ENCODE measurements at places on chromosomes 3 and 15.

- DNase-seq: no peak
These were observed 435.8 kb downstream of the CNTN6 start for GRCh38 chr3:1528621-1529020.

GRCh38 chr3:13792051-13792490 lies 87.8 kb downstream of the WNT7A start:
- DNase-seq: no peak

- DNase-seq: peak; percentile 90
These were observed 40.0 kb downstream of the FMN1 start for GRCh38 chr15:33154351-33155166.

- DNase-seq: peak; percentile 86
These were observed 1033.7 kb downstream of the ROBO1 start for GRCh38 chr3:78734048-78734637.

DNA sequence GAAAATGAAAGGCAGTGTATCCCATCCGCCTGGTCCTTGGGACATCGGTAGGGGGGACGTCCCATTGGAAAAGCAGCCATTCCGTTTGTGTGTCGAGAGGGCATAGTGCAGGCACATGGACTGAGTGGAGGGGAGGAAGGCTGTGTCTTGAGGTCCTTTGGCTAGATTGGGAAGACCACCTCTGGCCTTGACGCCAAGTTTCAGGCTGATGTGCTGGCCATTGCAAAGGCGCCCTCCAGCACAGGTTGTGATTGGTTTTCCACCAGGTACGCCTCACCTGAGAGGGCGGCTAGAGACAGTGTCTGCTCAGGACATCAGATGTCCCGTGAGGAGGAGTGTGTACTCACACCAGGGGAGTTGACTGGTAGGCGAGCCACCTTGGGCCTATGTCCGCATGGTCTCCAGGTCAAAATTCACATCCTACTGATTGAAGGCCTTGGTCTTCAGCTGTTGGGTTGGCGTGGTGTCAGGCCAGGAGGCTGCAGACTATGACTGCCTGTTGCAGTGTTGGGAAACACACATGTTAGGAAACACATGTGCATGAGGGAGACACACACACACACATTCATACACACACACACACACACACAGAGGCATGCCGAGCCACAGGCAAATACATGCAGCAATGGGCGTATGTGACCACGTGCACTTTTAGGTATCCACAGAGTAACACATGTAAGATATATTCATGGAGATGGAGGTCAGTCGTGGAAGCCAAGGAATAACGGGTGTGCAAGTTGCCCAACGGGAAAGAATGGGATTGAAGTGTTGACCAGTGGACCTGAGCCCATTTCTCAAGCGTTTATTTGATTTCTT lies 98.4 kb downstream of the SNRPN start:
- no peak for DNase-seq

DNA sequence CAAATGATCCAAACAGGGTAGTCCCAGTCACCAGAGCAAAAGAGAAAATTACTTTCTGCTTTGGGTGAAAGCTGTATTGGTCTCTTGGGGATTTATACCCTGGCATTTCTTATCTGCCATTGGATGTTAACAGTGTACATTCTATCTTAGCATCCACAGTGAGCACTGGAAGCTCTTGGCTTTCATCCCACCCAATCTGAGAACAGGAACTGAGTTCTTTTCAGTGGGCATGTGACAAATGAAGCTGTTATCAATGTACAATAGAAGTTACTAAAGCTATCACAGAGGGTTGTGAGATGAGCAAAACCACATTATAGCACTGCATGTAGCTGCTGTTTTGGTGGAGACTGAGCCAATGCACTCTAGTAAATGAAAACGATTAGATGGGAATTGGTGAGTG lies 300.7 kb downstream of the TUSC7 start:
- DNase-seq: no peak

GRCh38 chr15:70856884-70857561 lies 3.1 kb upstream of the LARP6 start:
- DNase-seq: peak; percentile 100

DNA sequence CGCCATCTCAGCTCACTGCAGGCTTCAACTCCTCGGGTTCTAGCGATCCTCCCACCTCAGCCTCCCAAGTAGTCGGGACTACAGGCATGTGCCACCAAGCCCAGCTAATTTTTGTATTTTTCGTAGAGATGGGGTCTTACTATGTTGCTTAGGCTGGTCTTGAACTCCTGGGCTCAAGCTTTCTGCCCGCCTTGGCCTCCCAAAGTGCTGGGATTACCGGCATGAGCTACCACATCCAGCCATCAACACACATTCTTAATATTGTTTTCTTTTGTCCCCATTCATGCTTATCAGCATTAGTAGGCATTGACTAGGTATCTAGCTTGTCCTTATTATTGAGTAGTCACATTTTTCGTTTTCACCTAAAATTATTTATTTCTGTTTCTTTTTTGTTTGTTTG lies 168.3 kb downstream of the GHSR start:
- DNase-seq: no peak

DNA sequence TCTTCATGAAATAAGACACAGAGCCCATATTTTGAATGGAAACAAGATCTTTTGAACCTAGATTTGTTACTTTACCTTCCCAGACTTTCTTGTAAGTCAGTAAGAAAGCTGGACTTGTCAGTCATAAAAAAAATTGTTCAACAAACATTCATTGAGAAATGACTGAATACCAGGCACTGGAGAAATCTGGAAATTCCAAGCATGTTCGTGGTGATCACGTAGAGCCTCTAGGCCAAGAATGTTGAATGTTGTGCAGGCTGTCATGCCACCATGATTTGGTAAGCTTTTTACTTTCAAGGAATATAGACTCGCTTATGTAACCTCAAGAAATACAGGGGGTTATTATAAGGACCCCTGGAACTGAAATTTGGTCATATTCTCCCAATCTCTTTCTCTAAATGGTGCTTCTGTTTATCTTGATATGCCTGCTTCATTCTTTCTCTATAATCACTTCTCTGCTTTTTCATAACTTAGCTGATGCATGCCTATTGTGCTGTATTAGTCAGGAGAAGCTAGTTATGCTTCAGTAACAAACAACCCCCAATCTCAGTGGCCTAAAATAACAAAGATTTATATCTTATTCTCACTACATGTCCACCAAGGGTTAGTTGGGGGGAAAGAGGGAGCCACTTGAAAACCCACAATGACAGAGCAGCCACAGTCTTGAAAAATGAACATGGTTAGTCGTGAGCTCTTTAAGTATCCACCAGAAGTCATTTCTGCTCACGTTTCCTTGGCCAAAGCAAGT lies 3.4 kb upstream of the TPM1 start:
- DNase-seq: peak; percentile 92

- DNase-seq: no peak
These were observed 76.0 kb upstream of the PSMD6 start for GRCh38 chr3:64099316-64099715.

DNA sequence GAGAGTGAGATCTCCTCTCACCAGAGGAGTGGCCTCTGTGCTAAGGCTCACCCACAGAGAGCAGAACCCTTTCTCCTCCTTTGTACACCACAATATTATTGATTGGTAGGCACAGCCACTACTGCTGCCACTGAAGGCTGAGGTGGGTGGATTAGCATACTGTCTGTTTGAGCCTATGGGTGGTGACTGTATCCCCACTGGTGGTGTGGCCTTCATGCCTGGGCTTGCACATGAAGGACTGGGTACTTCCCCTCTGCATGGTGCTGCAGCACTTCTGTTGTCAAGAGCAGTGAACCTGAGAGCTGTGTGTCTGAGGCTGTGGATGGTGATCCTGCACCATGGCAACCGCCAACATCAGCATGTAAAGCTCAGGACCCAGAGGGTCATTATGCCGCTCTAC lies 35.7 kb upstream of the NECTIN3 start:
- no peak for DNase-seq

GRCh38 chr3:108493862-108494261 lies 16.5 kb downstream of the MYH15 start:
- no peak for DNase-seq

DNA sequence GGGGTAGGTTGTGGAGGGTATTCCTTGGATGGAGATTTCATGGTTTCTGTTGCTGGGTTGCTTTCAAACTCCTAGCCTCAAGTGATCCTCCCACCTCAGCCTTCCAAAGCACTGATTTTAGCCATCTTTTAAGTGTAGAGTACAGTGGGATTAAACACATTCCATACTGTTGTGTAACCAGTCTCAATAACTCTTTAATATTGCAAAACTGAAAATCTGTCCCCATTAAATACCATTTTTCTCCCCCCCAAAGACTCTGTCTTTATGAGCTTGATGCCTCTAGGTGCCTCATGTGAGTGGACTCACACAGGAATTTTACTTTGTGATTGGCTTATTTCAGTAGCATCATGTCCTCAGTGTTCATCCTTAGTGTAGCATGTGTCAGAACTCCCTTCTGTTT lies 74.7 kb upstream of the ATP10A start:
- DNase-seq: peak; percentile 53

- no peak for DNase-seq
These were observed 132.9 kb downstream of the KLHL25 start for GRCh38 chr15:85661859-85662258.

GRCh38 chr15:76342382-76343201 lies 6.0 kb downstream of the ISL2 start:
- no peak for DNase-seq

- DNase-seq: peak; percentile 11
These were observed 628.3 kb downstream of the ROBO1 start for GRCh38 chr3:79139395-79140068.

- no peak for DNase-seq
These were observed 17.7 kb upstream of the OCA2 start for GRCh38 chr15:28116521-28117431.

- DNase-seq: no peak
These were observed 318.0 kb downstream of the ZNF621 start for GRCh38 chr3:40842714-40843113.

DNA sequence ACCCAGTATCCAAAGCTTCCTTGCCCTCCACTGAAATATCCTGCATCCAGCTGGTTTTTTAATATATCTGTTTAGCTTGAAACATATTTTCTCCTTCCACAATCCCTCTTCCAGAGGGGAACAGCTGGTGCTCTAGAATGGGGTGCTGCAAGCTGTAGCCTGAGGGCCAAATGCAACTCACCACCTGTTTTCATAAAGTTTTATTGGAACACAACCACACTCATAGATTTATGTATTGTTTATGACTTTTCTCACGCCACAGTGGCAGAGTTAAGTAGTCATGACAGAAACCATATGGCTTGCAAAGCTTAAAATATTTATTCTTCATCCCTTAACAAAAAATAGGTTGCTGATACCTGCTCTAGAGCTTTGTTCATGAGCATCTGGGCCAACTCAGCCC lies 298.7 kb downstream of the CLSTN2 start:
- DNase-seq: no peak

DNA sequence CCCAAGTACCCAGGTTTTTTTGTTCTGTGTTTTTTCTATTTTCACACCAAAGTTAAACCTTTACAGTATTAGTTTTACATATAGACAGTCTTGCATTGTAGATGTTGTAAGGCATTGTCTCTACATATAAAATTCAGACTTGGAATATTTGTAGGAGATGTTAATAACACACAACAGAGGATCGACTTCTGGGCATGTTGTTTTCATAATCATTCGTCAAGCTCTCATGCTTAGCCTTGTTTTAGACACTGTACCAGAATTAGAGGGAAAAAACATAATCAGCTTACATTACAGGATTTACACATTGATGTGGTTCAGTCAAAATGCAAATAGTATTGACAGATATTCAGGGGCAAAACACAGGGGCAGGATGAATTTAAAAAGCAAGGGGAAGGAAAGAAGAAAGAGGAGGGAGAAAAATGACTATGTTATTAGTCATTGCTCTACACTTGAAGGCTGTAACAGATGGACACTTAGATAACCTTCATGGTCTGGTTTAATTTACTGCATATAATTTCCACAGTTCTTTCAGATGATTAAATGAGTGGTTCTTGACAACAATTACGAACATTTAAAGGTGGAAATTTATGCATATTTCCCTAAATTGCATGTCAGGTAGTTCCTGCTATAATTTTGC lies 7.5 kb downstream of the CMSS1 start:
- DNase-seq: peak; percentile 31

DNA sequence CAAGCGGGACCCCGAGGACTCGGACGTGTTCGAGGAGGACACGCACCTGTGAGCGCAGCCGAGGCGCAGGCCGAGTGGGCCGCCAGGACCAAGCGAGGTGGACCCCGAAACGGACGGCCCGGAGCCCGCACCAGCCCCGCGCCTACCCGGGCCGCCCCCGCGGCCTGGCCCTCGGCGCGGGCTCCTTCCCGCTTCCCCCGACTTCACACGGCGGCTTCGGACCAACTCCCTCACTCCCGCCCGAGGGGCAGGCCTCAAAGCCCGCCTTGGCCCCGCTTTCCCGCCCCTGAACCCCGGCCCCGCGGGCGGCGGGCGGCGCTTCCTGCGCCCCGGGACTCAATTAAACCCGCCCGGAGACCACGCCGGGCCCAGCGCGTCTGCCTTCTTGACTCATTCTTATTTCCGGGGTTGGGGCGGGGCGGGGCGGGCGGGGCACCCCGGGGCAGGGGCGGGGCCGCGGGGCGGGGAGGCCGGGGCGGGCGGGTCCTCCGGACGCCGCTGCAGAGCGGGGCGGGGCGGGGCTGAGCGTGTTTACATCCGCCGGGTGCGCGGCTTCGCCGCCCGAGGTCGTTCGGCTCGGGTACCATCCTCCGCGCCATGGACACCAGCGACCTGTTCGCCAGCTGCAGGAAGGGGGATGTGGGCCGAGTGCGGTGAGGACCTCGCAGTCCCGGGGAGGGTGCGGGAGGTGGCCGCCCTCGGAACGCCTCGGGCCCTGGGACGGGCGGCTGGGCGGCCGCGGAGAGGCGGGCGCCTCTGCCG lies at the start of gene ABTB1:
Gene ABTB1, plus strand, starts transcription at position 524 of the 762 bp plus-strand sequence. Its CDS starts 74 bp downstream, at position 598.
- DNase-seq: peak; percentile 82

DNA sequence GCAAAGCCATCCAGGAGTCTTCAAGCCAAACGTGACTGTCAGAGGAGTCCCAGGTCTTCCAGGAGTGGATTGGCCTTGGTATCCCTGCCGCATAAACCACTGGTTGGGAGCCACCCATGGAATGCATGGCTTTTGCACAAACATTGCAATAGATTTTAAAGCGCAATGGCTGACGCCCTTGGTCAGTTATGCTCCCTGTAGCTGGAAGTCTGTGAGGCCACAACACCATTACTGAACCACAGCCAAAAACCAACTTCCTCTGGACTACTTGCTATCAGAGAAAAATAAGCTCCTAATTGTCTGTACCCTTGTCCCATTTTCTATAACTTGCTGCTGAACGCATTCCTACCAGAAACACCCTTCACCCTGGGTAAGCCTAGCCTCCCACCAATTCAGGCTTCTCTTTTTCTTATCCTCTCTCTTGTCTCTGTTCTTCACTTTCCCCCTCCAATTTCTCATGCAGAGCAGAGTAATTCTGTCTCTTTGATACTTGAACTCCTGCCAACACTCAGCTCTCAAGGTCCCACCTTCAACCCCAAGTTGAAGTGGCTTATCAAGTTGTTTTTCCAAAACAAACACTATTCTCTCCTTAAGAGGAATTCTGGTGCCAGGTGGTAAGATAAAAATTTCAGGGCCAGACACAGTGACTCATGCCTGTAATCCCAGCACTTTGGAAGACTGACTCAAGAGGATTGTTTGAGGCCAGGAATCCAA lies 176.4 kb upstream of the UBE2E1 start:
- DNase-seq: peak; percentile 47

All from fibroblast of skin of right quadriceps (primary cell).